Neuronal stem cell (in vitro differentiated cells): ENCODE measurements at places on chromosomes 2 and 18.

DNA sequence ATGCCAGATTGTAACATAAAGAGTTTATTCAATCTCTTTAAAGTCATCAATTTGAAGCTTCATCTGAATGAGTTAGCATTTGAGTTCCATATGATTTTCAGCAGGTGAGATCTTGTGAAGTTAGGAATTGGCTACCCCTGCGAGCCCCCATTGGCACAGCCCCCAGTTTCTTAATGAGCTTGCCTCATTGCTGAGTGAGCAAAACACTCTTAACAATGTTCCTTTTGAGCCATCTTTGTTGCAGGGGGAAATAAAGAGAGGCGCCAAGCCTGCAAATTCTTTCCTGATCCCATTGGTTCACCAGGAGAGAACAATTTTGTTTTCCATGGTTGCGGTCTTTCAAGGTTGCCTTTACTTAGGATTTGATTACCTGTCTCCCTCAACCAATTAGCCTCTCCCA, 18.7 kb downstream of the DPP10 start:
- no peak overlapping the region for H3K27ac ChIP-seq
- DNase-seq, result no peak
- H3K36me3 ChIP-seq, result no peaks in the 10 kb centered on the region

DNA sequence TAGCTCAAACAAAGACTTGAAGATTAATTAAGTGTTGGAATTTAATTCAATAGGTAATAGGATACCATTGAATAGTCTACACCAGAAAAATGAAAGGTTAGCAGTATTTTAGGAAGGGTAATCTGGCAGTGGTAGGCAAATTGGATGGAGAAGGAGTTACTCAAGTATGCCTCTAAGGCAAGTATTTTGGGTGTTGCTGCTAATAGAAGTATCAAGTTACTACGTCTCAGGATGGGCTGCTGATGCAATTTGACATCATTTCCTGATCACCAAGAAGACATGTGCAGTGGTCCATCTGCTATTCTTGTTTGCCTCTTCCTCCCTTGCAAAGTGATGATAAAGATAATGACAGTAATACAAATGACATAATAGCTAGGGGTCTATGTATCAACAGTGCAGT, 485.3 kb downstream of the TGIF1 start:
- H3K27me3 ChIP-seq, result no peaks in the 10 kb centered on the region
- H3K36me3 ChIP-seq, result no peaks in the 10 kb centered on the region
- H3K27ac ChIP-seq, result no peak overlapping the region
- H3K4me1 ChIP-seq, result no peaks in the 10 kb centered on the region

DNA sequence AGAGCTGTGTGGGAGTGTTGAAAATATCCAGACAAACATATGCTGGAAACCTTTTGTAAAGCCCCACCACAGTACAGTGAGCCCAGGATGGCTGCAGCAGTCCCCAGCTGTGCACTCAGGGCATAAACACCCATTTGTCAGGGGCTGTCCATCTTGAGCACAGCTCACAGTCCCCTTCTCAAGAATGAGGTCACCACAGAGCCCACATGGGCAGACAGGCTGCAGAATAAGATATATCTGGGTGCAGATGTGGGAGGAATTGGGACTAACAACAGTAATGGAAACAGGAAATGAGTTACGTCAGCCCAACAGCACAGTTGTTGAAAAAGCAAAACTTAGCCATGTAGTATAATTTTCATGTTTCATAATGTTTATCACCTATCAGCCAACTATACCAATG, 219.6 kb downstream of the ETAA1 start:
- H3K27me3 ChIP-seq, result no peaks in the 10 kb centered on the region
- H3K27ac ChIP-seq, result no peak overlapping the region
- no peak overlapping the region for H3K4me3 ChIP-seq
- H3K36me3 ChIP-seq, result peaks cover 1% of the 10 kb centered on the region
- no peaks in the 10 kb centered on the region for H3K4me1 ChIP-seq

- peaks cover under 1% of the 10 kb centered on the region for H3K36me3 ChIP-seq
- no peak overlapping the region for H3K27ac ChIP-seq
- H3K27me3 ChIP-seq, result no peaks in the 10 kb centered on the region
- DNase-seq, result no peak
Observed at GRCh38 chr2:179170901-179171300, 93.7 kb downstream of the SESTD1 start.

DNA sequence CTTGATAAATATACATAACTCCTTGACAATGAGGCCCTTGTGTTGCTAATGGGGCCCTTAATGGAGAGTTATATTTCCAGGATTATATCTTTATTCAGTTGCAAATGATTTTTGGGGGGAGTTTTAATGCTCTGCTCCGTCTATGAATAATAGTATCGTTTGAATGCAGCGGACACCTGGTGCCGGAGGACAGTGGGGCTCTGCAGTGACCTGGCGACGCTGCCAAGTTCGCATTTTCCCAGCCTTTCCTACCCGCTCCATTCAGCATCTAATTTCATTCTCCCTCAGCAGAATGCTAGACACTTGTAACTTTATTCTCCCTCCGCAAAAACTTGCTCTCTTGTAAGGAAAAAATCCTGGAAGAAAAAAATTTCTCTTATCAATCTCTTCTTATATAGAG, 257.6 kb upstream of the SALL3 start:
- H3K27me3 ChIP-seq, result no peaks in the 10 kb centered on the region
- H3K27ac ChIP-seq, result no peak overlapping the region
- H3K36me3 ChIP-seq, result no peaks in the 10 kb centered on the region
- no peaks in the 10 kb centered on the region for H3K4me1 ChIP-seq

GRCh38 chr2:85681776-85682175, 12.4 kb upstream of the GNLY start:
- no peak overlapping the region for H3K4me3 ChIP-seq
- no peaks in the 10 kb centered on the region for H3K27me3 ChIP-seq

DNA sequence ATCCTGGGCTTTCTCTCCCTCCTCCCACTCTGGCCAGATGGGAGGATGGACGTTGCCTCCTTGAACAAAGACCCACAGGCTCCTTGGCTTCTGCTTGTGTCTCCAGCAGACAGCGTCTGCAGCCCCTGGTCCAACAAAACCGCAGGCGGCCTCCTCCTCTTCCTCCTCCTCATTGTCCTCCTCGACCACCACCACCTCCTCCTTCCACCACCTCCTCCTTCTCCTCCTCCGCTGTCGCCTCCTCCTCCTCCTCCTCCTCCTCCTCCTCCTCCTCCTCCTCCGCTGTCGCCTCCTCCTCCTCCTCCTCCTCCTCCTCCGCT, 45.7 kb upstream of the ALPP start:
- DNase-seq, result no peak
- no peaks in the 10 kb centered on the region for H3K27me3 ChIP-seq

GRCh38 chr2:167196461-167197252, 308.4 kb downstream of the XIRP2 start:
- H3K27ac ChIP-seq, result no peak overlapping the region
- H3K4me1 ChIP-seq, result peaks cover 4% of the 10 kb centered on the region
- no peaks in the 10 kb centered on the region for H3K36me3 ChIP-seq

- H3K27ac ChIP-seq, result no peak overlapping the region
- no peak for DNase-seq
Observed at GRCh38 chr18:40450751-40451150, 1504.3 kb upstream of the PIK3C3 start.

DNA sequence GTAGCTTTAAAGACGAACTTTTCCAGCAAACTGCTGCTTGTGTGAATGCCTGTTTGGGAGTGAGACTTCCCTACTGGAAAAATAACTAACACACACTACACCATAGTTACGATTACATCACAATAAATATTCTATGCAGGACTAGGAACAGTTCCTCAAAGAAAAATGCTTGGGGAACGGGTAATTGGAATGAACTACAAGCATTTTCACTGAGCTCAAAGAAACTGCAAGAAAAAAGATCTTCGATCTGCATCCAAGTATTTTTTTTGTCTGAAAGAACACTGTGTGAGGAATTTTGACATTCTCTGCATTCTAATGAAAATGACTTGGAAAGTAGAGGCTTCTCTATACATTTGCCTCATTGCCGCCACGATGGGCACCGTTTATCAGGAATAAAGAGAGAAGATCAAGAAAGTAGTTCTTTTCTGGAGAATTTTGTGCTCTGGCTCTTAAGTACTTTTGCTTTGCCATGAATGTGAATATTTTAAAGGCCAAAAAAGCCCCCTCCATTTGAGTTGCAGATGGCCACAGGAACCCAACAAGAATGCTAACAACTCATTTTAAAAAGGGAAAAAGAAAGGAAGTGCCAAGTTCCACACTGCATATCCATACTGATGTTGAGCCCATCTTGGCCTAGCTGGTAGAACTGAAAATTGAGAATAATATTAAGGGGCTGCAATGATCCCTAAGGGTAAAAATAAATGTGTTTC, 13.6 kb downstream of the LYPD1 start:
- no peaks in the 10 kb centered on the region for H3K27me3 ChIP-seq
- H3K4me3 ChIP-seq, result no peak overlapping the region
- no peak overlapping the region for H3K27ac ChIP-seq
- peaks cover 11% of the 10 kb centered on the region for H3K4me1 ChIP-seq
- no peaks in the 10 kb centered on the region for H3K36me3 ChIP-seq
- DNase-seq, result no peak

DNA sequence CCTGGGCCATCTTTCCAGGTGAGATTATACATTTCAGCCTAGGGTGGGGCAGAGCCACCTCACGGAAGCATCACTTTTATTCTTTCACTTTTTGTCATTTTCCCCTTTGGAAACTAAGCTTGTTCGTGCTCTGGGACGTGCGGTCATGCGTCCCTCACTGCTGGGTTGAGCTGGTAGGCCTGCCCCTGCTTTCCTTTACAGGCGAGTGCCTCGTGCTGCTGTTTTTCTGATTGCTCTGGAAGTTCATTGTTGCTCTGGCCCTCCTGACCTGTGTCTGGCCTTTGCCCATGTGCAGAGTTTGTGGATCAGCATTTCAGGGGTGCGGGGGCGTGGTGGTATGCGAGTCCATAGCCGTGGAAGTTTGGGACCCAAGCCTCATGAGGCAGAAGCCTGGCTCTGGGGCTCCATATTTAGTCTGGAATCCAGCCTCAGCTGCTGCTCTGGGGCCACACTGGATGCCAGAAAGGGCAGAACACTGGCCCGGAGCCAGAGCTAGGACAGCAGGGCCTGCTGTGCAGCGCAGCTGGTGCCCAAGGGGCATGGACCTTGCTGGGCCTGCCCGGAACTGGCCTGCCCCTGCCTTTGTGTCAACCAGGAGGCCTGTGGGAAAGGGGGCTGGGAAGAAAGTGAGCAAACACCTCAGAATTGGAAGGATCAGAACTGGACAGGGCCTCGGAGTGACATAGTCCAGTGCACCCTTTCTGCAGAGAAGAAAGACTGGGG, 51.1 kb downstream of the CTIF start:
- H3K27ac ChIP-seq, result no peak overlapping the region
- DNase-seq, result no peak
- H3K36me3 ChIP-seq, result no peaks in the 10 kb centered on the region
- H3K4me1 ChIP-seq, result peaks cover 9% of the 10 kb centered on the region
- no peaks in the 10 kb centered on the region for H3K27me3 ChIP-seq

DNA sequence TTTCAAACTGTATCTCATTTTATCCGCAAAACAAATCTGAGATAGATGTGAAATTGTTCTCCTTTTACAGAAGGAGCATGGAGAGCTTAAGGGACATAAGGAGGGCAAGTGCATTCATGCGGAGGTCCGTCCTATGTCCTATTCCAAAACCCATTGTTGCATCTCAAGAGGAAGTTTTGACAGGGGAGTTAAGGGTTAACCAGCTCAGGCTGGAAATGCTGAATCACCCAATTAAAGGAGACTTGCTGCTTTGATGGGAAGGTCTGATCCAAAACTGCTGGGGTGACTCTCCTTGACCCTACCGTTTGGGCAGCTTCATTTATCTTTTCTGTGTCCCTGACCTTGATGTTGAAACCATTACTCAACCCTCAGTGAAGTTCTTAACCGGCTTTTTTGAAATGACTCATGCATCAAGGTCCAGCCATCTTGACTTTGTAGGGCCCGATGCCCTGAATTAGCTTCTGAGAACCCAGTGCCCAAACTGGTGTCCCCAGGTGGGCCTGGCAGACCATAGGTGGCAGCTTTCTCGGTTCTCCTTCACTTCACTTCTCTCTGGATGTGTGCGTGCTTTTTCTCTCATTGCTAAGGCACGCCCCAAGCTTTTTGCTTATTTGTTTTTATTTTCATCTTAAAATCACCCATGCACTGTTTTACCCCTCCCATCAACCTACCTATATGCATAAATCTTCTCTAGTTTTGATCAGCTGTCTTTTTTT, 15.9 kb upstream of the TXNDC2 start:
- H3K27ac ChIP-seq, result no peak overlapping the region
- peaks cover 16% of the 10 kb centered on the region for H3K4me1 ChIP-seq
- no peak for DNase-seq
- no peaks in the 10 kb centered on the region for H3K27me3 ChIP-seq

DNA sequence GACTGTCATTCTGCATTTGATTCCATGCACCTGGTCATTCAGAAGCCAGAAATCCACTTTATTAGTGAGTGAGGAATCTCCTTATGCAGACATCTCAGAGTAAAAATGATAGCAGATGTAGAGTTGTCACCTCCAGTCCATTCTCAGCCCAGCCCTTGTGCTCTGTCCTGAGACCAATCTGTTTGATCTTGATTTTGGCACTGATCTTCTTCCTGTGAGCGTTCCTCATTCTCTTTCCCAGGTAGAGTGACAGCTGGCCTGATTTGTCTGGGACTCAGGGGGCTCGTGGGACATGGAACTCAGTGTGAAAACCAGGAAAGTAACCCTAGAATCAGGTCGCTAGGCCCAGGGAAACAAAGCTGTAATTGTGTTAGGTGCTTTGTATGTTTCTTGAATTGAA, 8.9 kb downstream of the ARHGAP25 start:
- H3K4me3 ChIP-seq, result no peak overlapping the region
- H3K27me3 ChIP-seq, result no peaks in the 10 kb centered on the region
- no peak overlapping the region for H3K27ac ChIP-seq
- DNase-seq, result no peak

DNA sequence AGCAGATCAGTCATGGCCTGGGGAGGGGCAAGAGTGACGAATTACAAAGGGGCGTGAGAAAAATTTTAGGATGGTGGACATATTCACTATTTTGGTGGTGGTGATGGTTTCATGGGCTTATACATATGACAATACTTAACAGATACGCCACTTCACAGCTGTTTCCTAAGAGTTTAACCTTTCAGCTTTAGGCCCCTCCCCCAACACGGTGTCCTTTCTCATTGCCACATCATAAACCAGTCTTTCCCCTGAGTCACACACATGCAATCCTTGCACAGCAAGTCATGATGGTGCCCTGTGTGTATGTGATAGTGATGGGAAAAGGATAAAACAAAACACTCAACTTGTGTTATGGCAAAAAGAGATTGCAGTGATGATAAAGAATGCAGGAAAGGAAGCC, 47.6 kb upstream of the IL1R1 start:
- H3K27me3 ChIP-seq, result no peaks in the 10 kb centered on the region
- no peak for DNase-seq
- H3K4me1 ChIP-seq, result peaks cover 3% of the 10 kb centered on the region
- no peak overlapping the region for H3K27ac ChIP-seq

- H3K27ac ChIP-seq, result no peak overlapping the region
- H3K27me3 ChIP-seq, result no peaks in the 10 kb centered on the region
- H3K36me3 ChIP-seq, result no peaks in the 10 kb centered on the region
- no peak overlapping the region for H3K4me3 ChIP-seq
- no peaks in the 10 kb centered on the region for H3K4me1 ChIP-seq
- no peak for DNase-seq
Observed at GRCh38 chr2:215921895-215922294, 91.5 kb downstream of the MREG start.

GRCh38 chr2:24907116-24907515, 12.9 kb downstream of the ADCY3 start:
- no peak overlapping the region for H3K4me3 ChIP-seq
- no peak for DNase-seq
- H3K27ac ChIP-seq, result no peak overlapping the region

- no peaks in the 10 kb centered on the region for H3K4me1 ChIP-seq
- no peak for DNase-seq
- no peaks in the 10 kb centered on the region for H3K27me3 ChIP-seq
- H3K36me3 ChIP-seq, result no peaks in the 10 kb centered on the region
Observed at GRCh38 chr18:57811477-57812125, 8.5 kb upstream of the ATP8B1 start.

- peaks cover 7% of the 10 kb centered on the region for H3K4me1 ChIP-seq
- DNase-seq, result no peak
- no peak overlapping the region for H3K4me3 ChIP-seq
- H3K27me3 ChIP-seq, result peaks cover 98% of the 10 kb centered on the region
- H3K36me3 ChIP-seq, result no peaks in the 10 kb centered on the region
Observed at GRCh38 chr2:176172895-176173566, 15.4 kb upstream of the HOXD1 start.
